ENCODE measurements at places on chromosomes 6 and 20.

- no peaks in the 10 kb centered on the region for H3K36me3 ChIP-seq
- no peak overlapping the region for H3K4me3 ChIP-seq
- H3K4me1 ChIP-seq, result no peaks in the 10 kb centered on the region
- H3K27ac ChIP-seq, result no peak overlapping the region
- H3K27me3 ChIP-seq, result no peaks in the 10 kb centered on the region
- DNase-seq, result no peak
These were observed 30.0 kb downstream of the SYNDIG1 start for GRCh38 chr20:24499472-24499871.

DNA sequence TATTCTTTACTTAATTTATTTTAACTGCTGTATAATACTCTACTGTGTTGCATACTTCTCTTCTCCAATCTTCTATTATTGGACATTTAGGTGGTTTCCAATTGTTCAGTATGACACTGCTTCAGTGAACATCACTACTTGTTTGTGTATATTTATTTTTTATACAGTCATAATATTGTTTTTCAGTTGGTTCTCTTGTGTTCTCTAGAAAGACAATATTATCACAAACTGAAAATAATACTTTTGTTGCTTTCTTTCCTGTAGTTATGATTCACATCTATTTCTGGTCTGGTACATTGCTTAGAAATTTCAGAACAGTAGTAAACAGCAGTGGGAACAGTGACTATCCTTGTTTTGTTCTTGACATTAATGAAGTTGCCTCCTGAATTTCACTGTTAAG, 62.8 kb upstream of the GTSF1L start:
- DNase-seq, result no peak
- no peak overlapping the region for H3K27ac ChIP-seq
- no peaks in the 10 kb centered on the region for H3K27me3 ChIP-seq
- no peak overlapping the region for H3K4me3 ChIP-seq
- no peaks in the 10 kb centered on the region for H3K4me1 ChIP-seq

- no peak overlapping the region for H3K4me3 ChIP-seq
- no peaks in the 10 kb centered on the region for H3K27me3 ChIP-seq
- H3K4me1 ChIP-seq, result no peaks in the 10 kb centered on the region
- H3K27ac ChIP-seq, result no peak overlapping the region
- H3K36me3 ChIP-seq, result no peaks in the 10 kb centered on the region
- no peak for DNase-seq
These were observed 66.2 kb downstream of the SLC22A23 start for GRCh38 chr6:3390698-3391097.

GRCh38 chr20:1465470-1466210, 1.0 kb downstream of the NSFL1C start:
- H3K4me3 ChIP-seq, result peak overlapping the region; percentile 67
- peaks cover 3% of the 10 kb centered on the region for H3K36me3 ChIP-seq
- DNase-seq, result no peak

DNA sequence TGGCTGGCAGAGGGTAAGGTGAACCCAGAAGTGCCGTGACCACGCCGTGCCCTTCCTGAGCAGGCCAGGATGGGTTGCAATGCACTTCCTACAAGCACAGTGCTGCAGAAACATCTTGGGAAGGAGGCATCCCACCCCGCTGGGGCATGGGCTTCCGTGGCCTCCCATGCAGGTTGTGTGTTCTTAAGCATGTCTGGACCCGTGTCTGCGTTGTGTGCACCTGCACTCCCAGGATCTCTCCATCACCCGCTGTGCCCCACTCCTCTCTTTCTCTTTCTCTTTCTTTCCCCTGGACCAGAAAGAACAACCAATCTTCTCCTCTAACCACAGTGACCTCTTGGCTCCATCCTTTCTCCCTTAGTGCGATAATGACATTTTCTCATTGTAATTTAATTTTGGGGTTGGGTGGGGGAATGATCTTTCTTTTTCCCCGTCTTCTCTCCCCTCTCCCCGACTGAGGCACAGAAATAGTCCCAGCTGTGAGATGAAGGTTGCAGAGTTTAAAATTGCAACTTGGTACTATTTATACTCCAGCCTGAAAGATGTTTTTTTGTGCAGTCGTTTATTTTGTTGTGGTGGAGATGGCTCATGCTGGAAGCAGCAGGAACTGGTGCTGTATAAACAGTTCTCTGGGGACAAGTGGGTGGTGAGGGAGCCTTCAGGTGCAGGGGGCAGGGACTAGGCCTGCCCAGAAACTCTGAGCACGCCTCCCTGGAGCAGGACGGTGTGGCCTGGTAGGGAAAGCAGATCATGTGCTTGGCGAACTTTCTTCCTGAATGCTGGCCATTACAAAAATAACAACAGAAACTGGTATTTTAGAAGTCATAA, 20.5 kb downstream of the BCAS4 start:
- H3K4me3 ChIP-seq, result no peak overlapping the region
- H3K27me3 ChIP-seq, result no peaks in the 10 kb centered on the region
- H3K27ac ChIP-seq, result peak overlapping the region; percentile 60
- peaks cover 4% of the 10 kb centered on the region for H3K4me1 ChIP-seq
- no peak for DNase-seq

- H3K36me3 ChIP-seq, result no peaks in the 10 kb centered on the region
- H3K4me3 ChIP-seq, result no peak overlapping the region
- no peaks in the 10 kb centered on the region for H3K27me3 ChIP-seq
- DNase-seq, result no peak
- no peaks in the 10 kb centered on the region for H3K4me1 ChIP-seq
- no peak overlapping the region for H3K27ac ChIP-seq
These were observed 152.6 kb upstream of the SMLR1 start for GRCh38 chr6:130674604-130675003.

Data from ascending aorta (tissue), 2 donors.